ENCODE measurements at places on chromosomes 3 and 15.

GRCh38 chr3:47571391-47572175, 7.1 kb downstream of the CSPG5 start:
- DNase-seq: no peak

- DNase-seq: no peak
Observed at GRCh38 chr3:132867956-132868355, 145.7 kb upstream of the NPHP3 start.

DNA sequence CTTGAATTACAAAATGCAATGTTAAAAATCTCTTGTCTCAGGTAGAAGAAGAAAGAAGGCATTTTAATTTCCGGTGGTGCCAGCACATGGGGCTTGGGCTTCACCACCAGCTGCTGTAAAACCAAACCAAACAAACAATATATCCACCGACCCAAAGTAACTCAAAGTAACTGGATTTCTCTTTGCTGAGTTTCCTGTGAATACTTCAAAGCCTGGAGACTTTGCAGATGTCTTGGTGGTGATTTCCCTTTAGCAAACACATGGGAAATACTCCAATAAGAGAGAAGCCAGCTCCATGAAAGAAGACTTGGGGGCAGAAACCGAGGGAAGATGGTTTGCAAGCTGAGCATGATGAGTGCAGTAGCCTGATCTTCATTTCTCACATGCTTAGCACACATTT, 62.6 kb downstream of the EIF4E3 start:
- no peak for DNase-seq

DNA sequence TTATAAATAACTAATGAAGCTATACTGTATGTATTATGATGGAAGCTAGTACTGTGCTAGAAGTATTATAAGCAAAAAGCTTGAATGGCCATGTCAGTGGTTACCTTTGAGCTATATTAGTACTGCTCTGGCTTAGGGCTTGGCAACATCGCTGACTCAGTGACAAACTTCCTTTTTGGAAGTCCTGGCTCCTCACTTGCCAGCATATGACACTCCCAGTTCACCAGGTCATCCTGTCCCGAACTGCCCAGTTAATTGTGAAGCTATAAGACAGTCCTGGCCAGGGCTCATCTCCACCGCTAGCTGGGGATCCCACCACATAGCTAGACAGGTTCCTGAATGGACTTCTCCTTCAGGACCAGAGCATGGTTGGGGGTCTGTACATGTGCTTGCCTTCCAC, 31.9 kb downstream of the RAB8B start:
- DNase-seq: no peak

DNA sequence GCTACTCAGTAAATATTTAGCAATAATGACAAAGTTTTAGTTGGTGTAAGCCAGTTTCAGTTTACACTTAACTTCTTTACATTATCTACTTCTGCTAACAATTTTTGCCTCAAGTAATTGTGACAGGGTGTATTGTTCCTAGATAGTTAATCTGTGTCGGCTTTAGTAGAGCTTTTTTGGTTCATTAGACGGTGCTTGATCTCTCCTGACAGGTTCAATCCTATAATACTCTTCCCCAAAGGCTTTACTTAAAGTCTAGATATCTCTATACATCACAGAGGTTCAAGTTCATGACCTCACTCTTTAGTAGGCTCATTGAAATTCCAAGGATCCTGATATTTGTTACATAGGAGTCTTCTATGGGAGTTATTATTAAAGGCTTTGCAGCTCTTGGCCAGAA, 365.6 kb upstream of the DPPA4 start:
- DNase-seq: no peak

DNA sequence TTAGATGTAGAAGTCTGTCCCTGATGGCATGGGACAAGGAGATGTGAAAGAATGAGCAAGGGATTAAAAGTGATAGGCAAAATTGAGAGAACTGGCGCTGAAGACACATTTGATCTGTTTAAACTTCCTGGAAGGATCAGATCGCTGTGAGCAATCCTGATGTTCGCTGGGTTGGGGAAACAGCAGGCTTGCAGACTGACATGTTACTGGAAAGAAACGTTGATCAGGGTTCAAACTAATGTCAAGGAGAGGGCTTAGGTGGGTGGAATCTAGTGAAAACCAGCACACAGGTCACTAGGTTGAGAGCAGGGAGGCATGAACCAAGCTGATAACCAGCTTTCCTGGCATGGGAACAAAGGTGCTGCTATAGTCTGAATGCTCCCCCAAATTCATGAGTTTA, 34.5 kb upstream of the SPTSSB start:
- DNase-seq: no peak

GRCh38 chr3:154188846-154189245, 67.7 kb downstream of the ARHGEF26 start:
- DNase-seq: no peak

DNA sequence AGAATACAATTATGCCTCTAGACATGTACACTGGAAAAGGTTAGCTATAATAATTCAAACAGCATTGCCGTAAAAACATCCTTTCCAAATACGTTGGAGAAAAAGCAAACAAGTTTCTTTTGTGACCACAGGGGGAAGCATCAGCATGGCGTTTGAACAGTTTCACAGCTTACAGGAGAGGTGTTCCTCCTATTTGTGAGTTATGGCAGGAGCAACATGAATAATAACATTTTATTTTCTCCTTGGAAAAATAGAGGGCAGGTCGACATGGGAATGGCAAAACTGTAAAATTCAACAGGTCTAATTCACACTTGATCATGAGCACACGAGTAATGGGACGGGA, 39.7 kb upstream of the GADL1 start:
- DNase-seq: no peak

- DNase-seq: no peak
Observed at GRCh38 chr15:58222679-58223078, 84.5 kb downstream of the AQP9 start.

- no peak for DNase-seq
Observed at GRCh38 chr3:186599142-186599784, 13.6 kb upstream of the AHSG start.

- DNase-seq: no peak
Observed at GRCh38 chr3:87270908-87271700, 5.3 kb downstream of the POU1F1 start.

DNA sequence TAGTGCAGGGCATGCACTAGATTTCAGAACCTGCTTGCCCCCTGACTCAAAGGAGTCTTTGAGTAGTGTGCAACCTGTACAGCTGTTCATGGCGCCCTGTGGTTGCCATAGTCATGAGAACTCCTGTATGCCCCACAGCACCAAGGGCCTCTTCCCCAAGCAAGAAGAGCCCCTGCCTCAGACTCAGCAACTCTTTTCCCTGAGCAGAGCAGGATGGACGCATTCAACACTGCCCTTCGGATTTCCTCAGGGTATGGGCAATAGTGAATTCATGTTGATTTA, 89.7 kb upstream of the KLF13 start:
- no peak for DNase-seq

GRCh38 chr15:81940467-81941451, 105.1 kb downstream of the MEX3B start:
- no peak for DNase-seq

DNA sequence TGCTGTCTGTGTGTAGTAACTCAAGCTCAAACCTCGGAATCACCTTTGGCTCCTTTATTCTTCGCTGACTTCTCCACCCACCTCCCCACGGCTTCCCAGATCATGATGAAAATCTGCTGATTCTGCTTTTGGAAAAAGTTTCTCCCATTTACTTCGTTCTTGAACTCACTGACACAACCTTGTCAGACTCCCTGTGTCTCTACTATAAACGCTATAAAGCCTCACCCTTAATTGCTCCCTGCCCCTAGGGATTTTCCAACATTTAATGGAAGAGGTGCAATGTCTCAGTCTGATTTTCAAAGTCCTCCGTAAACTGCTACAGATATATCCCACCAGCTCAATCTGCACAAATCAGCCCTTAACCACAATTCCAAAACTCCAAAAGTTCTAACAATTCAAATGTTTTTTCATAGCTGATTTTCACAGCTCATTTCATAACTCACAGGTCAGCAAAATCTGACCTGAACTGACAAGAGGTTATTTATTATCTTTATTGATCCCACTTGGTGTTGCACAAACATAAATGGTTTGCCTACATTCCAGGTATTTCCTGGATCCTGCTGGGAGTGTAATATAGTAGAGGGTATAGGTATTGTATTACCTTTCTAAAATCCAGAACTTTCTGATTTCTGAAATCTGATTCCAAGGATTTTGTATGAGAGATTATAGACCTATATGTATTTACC, 129.4 kb downstream of the PLD1 start:
- no peak for DNase-seq

- no peak for DNase-seq
Observed at GRCh38 chr3:113219605-113220300, 8.4 kb downstream of the BOC start.

GRCh38 chr3:66778107-66778506, 220.0 kb upstream of the KBTBD8 start:
- DNase-seq: no peak

DNA sequence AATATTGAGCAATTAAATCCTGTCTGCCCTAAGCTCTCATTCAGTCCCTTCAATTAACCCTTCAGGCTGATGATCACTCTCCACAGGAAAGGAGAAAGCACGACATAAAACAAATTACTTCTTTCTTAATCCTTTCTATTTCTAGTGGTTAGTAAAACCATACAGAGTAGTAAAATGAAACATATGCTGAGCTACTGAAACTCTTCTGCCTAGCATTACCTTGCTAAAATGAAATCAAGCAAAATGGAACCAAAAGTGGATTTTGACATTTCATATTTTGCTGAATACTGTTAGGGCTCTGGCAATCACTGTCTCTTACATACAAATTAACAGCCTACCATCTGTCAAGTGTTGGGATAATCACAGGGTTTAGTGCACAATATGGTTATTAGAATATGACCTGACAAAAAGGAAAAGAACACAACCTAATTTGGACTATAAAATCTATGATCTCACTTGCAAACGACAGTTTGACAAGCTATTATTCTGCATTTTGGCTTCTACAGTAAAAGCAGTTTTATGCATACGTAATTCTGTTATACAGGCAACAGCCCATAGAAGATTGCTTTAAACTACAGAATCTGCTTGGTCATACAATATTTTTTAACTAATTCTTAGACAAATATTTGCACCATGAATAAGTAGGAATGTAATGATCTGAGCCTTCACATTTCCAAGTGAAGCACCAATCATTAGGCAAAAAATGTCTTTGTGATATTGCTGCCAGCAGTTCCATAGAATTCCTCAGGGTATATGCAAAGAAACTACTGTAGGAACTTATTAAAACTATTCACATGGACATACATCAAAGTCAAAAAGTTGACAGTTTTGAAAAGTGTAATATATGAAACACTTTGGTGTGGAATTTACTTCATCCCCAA, 105.0 kb downstream of the FHIT start:
- no peak for DNase-seq

- DNase-seq: no peak
Observed at GRCh38 chr3:142976621-142977398, 13.3 kb upstream of the PAQR9 start.

DNA sequence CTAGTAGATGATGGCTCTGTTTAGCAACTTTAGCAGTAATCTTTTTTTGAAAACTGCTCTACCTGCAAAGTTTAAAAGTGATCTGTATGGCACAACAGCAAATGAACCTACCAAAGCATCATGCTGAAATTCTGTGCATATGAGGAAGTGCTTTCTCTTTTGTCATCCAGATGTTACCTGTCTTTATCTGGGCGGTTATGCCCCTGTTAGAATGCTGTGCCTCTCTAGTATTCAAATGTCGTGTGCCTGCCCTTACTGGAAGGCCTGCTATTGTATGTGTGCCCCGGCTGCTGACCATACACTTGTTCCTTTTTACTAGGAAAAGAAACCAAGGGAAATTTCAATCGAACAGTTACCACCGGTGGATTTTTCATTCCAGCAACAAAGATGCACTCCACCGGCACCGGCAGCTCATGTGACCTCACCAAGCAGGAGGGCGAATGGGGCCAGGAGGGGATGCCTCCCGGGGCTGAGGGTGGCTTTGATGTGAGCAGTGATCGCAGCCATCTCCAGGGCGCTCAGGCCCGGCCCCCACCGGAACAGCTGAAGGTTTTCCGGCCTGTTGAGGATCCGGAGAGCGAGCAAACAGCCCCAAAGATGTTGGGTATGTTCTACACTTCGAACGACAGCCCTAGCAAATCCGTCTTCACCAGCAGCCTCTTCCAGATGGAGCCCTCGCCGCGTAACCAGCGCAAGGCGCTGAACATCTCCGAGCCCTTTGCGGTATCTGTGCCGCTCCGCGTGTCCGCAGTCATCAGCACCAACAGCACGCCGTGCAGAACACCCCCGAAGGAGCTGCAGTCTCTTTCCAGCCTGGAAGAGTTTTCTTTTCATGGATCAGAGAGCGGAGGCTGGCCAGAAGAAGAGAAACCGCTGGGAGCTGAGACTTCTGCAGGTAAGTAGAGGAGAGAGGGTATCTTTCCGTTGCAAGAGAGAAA, 61.6 kb downstream of the TMEM39A start:
- DNase-seq: no peak

- no peak for DNase-seq
Observed at GRCh38 chr3:125552401-125552800, 32.4 kb upstream of the SNX4 start.

- DNase-seq: no peak
Observed at GRCh38 chr3:138825336-138825735, 9.4 kb downstream of the PIK3CB start.

GRCh38 chr15:60889491-60889890, 339.6 kb downstream of the RORA start:
- no peak for DNase-seq

DNA sequence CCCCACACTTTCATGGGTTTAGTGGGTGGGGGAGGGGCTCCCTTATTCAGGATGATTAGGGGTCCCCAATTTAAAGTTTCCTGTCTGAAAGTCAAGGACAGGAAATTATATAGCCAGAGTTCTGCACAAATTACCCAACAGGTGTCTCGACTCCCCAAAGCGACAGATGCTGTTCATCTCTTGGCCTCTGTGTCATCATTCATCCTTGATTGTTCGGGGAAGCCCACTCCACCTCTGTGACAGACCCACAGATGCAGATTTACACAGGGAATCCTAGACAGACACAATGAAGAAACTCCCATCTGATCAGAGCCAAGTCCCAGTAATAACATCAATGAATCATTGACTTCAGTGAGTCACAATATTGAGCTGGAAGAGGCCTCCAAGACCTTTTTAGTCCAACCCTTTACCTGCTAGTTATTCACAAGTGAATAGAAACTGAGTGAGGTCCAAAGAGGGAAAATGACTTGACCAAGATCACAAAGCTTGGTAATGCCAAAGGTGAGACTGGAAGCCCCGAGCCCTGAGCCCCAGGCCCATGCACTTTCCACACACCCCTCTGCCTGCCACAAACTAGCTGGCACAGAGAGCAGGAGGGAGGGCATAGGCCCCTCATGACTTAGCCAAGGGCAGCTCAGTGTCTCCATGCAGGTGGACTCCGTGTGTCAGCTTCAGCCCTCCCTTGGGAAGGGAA, 7.9 kb upstream of the SRP14 start:
- DNase-seq: no peak

- DNase-seq: no peak
Observed at GRCh38 chr3:71214797-71215196, 368.7 kb downstream of the FOXP1 start.

- no peak for DNase-seq
Observed at GRCh38 chr3:32562640-32563039, 8.0 kb downstream of the DYNC1LI1 start.

- no peak for DNase-seq
Observed at GRCh38 chr15:92092289-92093105, 239.0 kb downstream of the SLCO3A1 start.

Measured in frontal cortex (tissue), 4 donors.